ENCODE measurements at places on chromosomes 4 and X.

DNA sequence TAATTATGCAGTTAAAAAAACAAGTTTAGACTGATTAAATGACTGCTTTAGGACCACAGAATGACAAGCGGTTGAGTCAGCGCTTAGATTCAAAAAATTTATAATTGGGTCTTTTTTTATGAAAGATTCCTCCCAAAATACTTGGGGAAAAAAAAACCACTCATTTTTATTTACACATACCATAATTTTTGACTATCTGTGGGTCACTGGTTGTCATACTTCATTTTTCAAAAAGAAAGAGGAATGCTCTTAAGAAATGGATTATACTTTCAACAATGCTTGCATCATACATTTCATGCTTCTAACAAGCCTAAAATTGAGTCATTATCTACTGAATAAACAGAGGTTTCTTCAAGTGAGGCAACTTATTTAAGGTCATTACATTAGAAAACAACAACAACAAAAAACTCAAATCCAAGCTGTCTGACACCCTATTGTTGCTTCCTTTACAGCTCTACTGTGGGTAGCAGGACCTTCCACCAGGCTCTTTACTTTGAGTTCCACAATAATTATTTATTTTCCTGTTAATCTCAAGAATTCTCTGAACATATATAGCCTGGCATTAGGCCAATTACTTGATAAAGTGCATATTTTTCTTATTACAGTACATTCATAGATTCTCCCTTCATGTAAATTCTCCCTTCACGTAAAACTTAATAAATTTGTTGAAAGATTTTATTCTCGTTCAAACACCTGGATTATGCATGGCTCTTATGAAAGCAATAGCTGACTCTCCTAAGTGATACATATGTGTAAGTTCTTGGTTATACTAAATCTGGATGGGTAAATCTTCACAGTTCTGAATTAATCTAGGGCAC, 445.5 kb downstream of the PCDH10 start:
- no peak for DNase-seq

DNA sequence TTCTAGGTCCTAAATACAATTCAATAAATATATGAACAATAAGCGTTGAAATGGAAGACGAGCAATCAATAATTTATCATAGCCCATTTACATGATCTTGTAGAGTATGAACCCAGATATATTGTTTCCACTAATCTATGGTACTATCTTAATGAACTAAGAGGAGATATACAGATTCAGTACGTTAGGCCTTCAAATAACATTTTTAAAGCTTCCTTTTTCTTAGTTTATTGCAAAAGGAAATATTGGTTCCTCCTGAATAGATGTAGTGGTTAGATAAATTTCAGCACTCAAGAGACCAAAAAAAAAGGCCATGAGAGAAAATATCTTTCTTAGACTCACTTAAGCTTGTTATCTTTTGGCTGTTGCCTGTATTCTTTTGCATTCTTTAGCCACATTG, 147.5 kb upstream of the PITX2 start:
- DNase-seq, result no peak

DNA sequence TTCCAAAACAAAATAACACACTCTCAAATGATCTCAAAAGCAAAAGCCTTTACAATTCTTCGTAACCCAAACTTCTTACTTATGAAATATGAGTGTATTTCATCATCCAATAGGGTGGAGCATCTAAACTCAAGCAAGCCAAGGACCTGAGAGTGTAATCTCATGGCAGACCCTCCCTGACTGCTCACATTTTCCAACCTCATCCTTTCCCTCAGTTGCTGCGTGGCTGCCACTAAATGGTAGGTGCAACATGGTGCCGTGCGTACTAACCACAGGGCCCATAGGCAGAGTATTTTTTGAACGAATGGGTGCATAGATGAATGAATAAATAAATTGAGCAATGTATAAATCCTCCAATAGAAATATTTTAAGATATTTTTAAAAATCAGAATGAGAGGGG, 45.4 kb downstream of the TTC29 start:
- no peak for DNase-seq

- DNase-seq, result no peak
Measured at GRCh38 chrX:17537723-17538243, 162.8 kb downstream of the NHS start.

DNA sequence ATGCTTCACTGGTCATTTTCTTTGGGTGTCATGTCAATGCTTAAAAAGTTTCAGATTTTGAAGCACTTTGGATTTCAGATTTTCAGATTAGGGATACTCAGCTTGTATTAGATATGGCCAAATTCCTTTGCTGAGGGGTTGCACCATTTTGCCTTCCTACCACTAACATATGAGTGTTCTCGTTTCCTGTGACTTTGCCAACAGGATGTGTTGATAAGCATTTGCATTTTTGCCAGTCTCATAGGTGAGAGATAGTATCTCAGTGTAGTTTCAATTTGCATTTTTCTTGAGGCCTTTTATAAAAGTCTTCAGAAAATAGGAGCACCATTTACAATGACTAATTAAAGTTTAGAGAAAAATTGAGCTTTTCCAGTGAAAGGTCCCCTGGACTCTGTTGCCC, 71.6 kb upstream of the CLCN4 start:
- DNase-seq, result no peak

- no peak for DNase-seq
Measured at GRCh38 chr4:131052646-131053045, 1956.7 kb downstream of the C4orf33 start.

DNA sequence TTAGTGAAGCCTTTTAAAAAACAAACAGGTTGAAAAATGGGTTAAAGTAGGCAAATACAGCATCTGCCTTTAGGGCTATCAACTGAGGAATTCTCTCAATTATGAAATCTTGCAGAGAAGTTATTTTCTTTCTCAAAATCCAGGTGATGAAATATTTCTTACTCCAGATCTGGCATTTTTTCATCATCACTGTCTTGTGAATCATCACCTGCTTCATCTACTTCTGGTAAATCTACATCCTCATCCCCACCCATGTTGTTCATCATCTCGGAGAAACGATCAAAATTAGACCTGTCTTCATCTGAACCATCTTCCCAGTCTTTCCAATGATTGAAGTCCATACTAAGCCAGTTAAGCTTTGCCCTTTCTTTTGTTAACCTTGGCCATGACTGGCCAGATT, 33.3 kb upstream of the HPF1 start:
- DNase-seq, result no peak

DNA sequence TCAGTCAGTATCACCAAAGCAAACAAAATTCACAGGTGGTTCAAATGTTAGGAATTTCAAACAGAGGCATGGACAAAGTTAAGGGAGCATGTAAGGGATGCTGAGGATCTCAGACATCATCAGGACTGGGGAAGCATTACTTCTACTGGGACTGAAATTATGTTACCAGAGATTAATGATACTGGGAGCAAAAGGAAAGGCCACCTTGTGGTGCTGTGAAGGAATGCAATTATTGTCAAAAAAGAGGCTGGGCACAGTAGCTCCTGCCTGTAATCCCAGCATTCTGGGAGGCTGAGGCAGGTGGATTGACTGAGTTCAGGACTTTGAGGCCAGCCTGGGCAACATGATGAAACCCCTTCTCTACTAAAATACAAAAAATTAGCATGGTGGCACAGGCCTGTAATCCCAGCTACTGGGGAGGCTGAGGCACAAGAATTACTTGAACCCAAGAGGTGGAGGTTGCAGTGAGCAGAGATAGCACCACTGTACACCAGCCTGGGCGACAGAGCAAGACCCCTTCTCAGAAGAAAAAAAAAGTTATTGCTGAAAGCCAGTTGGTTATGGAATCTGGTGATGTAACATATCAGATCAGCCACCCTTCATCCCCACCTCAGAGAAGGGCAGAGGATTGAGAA, 954.3 kb downstream of the PCDH7 start:
- no peak for DNase-seq

DNA sequence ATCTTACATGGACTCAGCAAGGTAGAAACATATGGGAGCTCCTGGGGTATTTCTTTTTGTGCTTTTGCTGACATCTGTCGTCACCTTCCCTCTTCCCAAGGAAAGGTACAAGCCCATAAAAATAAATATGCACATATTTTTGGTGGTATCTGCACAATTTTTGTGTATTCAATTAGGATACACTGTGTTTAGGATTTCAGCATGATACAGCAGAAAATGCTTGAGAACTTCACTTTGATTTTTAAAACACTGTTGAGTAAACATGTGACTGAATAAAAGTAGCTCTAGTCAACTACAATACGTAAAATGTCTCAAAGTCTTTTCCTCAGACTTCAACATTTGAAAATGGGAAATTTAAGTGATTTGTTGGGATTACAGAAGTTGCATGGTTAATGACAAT, 99.4 kb upstream of the SPANXC start:
- DNase-seq, result no peak

DNA sequence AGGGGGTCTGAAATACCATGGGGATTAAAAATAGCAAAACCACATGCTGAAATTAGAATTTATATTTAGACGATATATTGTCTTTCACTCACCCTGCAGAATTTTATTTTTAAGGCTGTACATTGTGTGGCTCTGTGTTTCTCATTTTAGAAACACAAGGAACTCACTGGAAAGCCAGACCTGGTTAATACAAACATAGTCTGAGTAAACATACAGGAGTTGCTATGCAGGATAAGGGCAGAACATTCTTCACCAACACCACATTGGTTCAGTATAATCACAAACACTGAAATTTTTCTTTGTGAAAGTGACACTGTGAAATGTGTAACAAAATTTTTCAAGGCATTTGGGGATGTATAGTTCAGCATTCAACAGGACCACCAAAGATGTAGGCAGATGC, 115.5 kb downstream of the ARX start:
- no peak for DNase-seq

DNA sequence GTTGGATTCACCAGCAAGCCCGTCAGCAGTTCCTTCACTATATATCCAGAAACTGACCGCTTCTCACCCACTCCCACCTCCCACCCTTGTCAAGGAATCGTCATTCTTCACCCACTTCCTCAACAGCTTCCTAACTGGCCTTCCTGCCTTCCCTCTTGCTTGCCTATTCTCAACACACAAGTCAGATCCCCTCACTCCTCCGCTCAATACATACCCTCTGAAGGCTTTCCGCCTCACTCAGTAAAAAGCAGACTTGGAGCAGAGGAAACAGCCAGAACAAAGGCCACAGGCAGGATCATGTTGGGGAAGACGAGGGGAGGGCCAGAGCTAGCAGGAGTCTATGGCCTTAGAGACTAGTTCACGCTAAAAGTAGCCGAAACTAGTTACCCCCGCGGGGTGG, 23.7 kb downstream of the RWDD4 start:
- no peak for DNase-seq

GRCh38 chrX:85859426-85859825, 187.9 kb downstream of the CHM start:
- no peak for DNase-seq

- DNase-seq, result no peak
Measured at GRCh38 chrX:9482408-9482807, 17.6 kb downstream of the TBL1X start.

DNA sequence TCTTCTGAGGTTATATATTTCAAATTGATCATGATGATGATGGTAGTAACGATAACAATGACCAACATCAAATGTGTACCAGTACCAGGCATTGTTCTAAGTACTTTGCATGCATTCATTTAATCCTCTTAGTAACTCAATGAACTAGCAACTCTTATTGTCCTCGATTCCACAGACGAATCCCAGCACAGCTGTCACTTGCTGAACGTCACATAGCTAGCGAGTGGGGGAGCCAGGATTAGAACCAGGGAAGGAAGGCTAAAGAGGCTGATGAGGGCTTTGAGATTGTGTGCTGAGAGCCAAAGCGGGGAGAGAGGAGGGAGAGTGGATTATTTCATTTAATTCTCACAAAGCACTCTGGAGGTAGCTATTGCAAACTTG, 103.6 kb downstream of the PHOX2B start:
- DNase-seq, result no peak

GRCh38 chr4:101774807-101775206, 15.7 kb upstream of the BANK1 start:
- no peak for DNase-seq

DNA sequence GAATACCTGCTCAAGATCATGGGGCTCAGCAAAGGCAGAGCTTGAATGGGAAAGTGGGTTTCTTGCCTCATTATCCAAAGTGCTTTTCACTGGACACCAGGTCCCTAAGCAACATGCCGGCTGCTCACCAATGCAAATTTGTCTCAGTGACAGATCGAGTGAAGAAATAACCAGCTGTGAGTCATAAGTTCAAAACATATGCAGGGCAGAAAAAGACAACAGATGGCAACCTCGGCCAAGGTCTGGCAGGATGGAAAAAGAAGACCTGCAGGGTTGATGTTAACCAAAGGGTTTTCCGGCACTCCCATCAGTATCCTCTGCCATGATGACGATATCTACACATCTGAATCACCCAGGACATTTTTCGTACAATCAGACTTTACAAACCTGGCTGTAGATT, 124.1 kb downstream of the AFAP1 start:
- no peak for DNase-seq

- DNase-seq, result no peak
Measured at GRCh38 chrX:38890963-38891362, 89.7 kb downstream of the MID1IP1 start.

GRCh38 chr4:185902654-185903053, 90.7 kb upstream of the SORBS2 start:
- no peak for DNase-seq

- DNase-seq, result no peak
Measured at GRCh38 chr4:15832523-15833451, 54.7 kb downstream of the CD38 start.

- no peak for DNase-seq
Measured at GRCh38 chr4:8401665-8402064, 38.9 kb downstream of the ACOX3 start.

- no peak for DNase-seq
Measured at GRCh38 chr4:138535316-138535715, 293.2 kb upstream of the SLC7A11 start.

DNA sequence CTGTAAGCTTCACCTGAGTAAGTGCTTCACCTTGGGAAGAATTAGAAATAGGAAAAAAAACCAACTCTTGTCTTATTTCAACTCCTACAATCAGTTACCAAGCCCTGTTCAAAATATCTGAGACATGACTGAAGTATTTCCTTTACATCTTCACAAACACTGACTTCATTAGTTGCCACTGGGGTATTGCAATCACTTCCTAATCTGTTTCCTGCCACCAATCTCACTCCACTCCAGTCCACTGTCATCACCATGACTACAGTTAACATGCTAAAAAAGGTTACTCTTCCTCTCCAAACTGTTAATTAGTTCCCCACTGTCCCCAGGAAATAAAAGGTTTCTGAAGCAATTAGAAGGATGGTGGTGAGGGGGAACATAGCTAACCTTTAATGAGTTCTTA, 3.3 kb upstream of the SUPT20HL1 start:
- no peak for DNase-seq

DNA sequence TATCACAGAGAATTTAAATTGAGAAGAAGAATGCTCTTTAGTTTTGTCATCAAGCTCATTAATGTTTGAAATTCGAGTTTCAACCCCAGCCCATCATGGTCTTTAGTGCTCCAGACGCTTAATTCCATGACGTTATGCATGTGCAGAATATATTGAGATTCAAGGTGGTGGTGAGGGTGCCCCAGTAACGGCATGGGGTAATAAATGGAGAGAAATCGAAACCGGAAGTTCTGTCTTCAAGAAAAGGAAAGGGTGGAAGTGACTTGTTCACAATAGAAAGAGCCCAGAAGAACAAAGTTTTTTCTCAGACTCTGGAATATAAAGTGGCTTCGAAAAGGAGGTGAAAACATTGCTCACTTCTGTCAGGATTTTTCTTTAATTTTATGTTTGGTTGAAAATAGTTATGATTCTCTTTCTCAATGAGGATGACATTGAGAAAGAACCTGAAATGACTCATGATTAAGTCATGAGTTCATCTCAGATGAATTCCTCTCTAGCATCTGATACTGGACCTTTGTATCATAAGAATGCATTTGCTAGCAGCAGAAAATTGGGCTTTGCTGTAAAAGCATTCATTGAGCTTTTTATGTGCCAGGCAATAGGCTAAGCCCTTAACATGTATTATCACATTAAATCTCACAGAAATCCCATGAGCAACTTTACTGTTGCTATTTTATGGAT, 779 bp upstream of the DDX60L start:
- peak; percentile 29 for DNase-seq
